Kasumi-1 (cell line): ENCODE measurements at places on chromosomes 7 and 10.

DNA sequence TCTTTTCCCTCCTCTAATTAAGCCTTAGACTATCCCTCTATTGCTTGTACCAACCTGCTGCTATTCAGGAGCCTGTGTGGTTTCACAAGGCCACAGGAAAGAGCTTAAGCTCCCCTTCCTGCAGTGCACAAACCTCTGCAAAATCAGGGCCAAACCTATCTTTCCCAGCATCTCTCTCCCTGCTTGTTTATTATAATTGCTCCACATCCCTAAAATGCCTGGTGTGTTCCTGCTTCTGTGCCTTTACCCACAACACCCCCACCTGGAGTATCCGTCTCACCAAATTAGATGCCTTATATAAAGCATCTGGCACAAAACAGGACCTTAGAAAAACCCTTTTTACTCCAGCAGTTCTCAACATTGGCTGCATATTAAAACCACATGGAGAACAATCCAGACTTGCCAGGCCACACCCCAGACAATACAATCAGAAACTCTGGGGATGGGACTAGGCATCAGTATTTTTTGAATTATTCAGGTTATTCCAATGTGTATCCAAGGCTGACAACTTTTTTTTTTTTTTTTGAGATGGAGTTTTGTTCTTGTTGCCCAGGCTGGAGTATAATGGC is 16.7 kb downstream of the SEC31B start:
- no peak for DNase-seq

GRCh38 chr10:113138937-113139585 is 189.0 kb downstream of the TCF7L2 start:
- DNase-seq, result no peak

- peak; percentile 51 for DNase-seq
These were observed 51.3 kb downstream of the POLL start for GRCh38 chr10:101536800-101537199.

- no peak for DNase-seq
These were observed 40.9 kb downstream of the NAMPT start for GRCh38 chr7:106243893-106244292.

DNA sequence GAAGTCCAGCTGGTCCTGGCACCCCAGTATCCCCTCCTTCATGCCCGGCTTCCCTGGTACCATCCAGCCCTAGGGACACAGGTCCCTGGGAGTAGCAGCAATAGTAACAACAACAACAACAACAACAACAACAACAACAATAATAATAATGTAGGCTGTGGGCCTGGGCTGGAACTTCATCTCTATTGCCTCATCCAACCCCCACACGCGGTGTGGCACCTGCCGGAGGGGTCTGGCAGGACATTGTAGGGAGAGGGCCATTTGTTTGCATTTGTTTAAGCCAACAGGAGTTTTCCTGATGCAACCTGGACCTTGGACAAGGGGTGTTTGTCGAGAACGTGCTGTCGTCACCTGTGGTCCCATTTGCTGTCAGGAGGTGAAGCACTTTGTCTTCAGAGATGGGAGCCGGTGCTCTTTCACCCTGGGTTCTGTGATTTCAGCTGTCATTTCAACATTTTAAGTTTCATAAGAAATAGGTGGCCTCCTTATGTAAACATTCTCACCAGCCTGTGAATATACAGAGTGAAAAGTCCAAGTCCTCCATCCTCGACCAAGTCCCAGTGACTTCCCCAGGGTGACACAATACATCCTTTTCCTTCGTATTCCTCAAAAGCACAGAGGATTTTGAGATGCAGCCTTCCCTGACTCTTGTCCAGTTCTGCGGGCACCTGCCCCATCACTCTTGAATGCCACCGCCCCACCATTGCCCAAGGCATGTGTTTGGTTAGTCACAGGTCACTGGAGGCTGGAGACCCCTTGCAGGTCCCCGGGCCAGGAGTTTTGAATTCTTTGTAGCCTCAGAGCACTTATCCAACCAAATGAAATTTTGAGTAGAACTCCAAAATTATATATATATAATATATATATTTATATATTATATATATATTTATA is 9.2 kb downstream of the LHPP start:
- DNase-seq, result peak; percentile 37

GRCh38 chr10:86329093-86329710 is 37.4 kb downstream of the GRID1 start:
- DNase-seq, result no peak

DNA sequence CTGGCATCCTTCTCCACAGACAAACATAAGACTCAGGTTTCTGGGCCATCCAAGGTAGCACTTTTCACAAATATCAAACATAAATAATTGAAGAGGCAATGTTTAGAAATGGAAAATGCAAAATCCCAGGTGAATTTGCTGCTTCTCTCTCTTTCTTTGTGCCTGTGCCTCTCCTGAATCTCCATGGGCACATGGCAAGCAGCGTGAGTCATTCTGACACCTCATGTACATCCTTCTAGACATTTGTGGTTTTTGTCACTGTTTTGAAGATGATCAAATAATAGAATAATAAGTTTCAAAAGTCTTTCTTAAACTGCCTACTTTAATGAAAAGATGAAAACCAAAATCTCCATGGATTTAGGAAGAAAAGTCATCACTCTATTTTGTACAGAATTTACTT is 60.3 kb upstream of the RAB11FIP2 start:
- no peak for DNase-seq

GRCh38 chr7:2734751-2735571 is 47.0 kb downstream of the AMZ1 start:
- DNase-seq, result peak; percentile 92

DNA sequence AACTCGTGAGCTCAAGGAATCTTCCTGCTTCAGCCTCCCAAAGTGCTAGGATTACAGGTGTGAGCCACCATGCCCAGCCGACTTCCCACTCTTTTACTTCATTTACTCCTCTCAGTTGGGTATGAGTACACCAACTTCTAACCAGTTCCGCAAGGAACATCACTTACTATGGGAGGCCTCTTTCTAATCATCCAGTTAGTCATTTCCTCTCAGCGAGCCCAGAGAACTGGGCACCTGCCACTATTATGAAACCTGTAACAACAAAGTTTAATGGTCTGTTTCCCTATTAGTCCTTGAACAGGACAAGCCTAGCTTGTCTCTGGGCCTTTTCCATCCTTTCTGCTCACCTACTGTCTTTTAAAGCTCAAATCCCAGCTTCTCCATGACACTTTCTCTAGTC is 88.8 kb downstream of the DNMBP start:
- no peak for DNase-seq
